ENCODE measurements at places on chromosomes 12 and 14.

GRCh38 chr14:94423453-94424056 lies 29.0 kb downstream of the SERPINA11 start:
- peak; percentile 3 for DNase-seq

GRCh38 chr12:72269491-72269890 lies 2.7 kb upstream of the TRHDE start:
- DNase-seq, result no peak

GRCh38 chr12:57604992-57605810 lies 577 bp downstream of the DTX3 start:
- DNase-seq, result no peak

DNA sequence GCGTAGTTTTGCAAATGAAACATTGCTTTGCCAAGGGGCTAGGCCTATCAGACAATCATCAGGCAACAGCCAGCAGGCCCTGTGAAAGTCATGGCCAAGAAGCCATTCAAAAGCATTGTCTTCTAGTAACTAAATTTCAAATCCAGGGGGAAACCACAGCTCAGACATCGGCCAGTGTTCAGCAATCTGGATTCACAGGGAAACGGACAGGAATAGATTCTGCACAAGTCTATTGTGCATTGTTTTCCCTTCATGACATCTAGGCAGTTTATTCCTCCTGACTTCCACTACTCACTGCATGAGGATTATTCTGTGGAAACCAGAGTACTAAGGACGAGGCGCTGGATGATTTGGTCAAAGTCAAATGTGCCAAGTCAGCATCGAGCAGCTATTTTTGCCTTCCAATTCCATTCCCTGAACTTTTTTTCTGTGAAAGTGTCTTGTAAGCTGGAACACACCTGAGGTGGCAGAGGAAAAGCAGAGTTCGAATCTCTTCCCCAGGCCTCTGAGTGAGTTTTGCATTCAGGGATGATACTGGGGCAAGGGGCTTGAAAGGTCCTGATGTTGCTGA lies 75.4 kb downstream of the VCPKMT start:
- DNase-seq, result no peak

DNA sequence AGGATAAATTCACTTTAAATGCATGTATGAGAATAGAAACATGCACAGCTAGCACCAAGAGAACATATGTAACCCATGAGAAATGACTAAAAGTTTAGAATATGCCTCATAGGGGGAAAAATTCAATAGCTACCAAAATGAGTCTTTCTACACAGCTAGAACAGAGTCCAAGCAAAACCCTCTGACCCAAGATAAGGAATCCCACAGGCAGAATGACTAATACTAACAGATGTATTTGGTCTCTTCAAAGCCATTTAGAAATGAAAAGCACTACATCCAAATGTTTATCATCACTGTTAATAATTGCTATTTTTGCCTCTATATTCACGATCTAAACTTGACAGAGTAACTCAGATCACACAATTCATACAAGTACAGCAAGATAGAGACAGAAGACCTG lies 44.0 kb downstream of the KICS2 start:
- no peak for DNase-seq

DNA sequence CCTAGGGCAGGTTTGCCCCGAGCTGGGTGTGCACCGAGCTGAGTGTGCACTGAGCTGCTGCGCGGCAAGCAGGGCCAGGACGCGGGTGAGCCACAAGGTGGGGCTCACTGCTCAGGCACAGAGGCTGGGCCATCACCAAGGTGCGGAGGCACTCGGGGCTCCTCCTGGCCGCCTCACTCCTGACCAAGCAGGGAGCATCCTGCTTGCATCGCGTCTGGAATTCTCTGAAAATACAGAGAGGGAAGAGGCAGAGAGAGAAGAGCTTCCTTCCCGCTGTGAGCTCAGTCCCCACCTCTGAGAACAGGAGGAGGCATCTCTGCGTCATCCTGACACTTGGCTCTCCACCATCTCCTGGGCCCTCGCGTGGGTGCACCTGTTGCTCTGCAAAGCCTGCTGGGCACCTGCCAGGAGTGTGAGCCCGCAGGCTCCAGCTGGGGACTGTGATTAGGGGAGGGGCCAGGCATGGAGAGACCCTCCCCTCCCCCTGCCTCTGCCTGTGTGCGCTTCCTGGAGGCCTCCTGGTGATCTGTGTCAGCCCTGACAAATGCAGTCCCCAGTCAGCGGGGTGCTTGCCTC lies 116.3 kb downstream of the GLT1D1 start:
- DNase-seq, result no peak

DNA sequence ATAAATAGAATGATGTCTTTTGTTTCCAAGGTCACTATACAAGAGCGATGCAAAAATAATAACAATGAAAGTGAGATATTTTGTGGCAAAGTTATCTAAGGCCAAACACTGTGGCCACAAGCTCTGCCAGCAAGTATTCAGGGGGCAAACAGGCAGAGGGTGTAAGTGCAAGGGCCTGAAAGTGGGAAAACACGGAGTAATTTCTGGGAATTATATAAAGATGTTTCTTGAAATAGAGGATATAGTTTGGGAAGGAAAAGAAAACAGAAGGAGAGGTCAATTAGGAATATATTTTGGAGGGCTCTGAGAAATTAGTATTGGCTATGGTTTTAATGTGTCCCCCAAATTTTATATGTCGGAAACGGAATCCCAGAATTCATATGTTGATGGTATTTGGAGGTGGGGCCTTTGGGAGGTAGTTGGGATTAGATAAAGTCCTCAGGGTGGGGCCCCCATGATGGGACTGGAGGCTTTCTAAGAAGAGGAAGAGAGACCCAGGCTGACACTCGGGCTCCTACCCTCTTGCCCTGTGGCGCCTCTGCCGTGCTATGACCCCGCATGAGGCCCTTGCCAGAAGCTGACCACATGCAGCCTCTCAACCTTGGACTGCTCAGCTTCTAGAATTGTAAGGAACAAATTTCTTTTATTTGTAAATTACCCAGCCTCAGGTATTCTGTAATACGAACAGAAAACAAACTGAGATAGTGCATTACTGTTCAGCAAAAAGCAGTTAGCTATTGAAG lies 60.0 kb downstream of the LLPH start:
- DNase-seq, result no peak

- no peak for DNase-seq
Measured at GRCh38 chr14:102424520-102424919, 61.8 kb downstream of the TECPR2 start.

DNA sequence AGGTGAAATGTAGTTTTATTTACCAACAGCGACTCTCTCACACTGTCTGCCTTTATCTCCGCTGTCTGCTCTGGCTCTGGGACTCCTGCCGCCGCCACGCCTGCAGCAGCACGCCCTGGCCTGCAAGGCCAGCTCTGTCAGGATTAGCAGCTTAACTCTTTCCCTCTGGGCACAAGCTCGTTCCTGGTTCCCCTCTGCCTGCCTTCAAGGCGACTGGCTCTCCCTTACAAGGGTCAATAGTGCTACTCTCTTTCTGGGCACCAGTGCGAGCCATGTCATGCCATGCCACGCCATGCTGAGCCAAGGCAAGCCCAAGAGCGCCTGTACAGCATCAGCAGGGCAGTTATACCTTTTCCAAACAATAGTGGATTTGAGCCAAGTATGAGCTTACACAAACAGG lies 3.6 kb upstream of the CLEC2B start:
- DNase-seq, result no peak

GRCh38 chr14:31659278-31659677 lies 98.1 kb downstream of the NUBPL start:
- no peak for DNase-seq

- DNase-seq, result no peak
Measured at GRCh38 chr12:119325813-119326212, 8.7 kb upstream of the CCDC60 start.

- no peak for DNase-seq
Measured at GRCh38 chr12:104250366-104251125, 35.0 kb downstream of the TXNRD1 start.

- DNase-seq, result no peak
Measured at GRCh38 chr12:46657453-46658411, 168.1 kb downstream of the SLC38A4 start.

DNA sequence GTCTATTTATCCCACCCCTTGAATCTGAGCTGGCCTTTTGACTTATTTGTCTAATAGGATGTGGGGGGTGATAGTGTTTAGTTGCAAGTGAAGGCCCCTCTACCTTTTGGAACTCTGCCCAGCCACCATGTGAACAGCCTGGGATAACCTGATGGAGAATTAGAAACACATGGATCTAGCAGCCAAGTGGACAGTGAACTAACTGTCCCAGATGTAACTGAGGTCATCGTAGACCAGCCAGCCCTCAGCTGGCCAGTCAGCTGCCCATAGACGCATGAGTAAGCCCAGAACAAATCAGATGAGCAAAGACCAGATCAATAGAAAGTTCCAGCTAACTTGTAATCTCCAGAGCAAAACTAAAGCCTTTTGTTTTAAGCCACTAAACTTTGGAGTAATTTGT lies 19.0 kb downstream of the KLRB1 start:
- DNase-seq, result no peak

DNA sequence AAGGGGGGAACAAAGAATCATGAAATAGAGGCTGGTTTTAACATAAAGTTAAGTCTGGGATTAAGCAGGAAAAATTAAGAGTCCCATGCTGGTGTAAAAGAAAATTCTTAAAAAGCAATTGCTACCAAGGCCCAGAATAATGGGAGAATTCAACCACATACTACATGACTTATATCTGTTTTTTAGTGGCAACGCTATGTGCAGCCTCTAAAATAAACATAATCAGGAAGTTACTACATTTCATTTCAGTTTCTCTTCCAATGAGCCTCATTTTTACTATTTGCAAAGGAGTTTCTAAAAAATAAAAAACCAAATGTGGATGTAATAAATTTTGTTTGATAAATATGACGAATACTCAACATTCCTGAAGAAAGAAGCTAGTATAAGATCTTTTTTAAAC lies 58.1 kb downstream of the CPNE8 start:
- DNase-seq, result no peak

- DNase-seq, result no peak
Measured at GRCh38 chr14:74348241-74348734, at the start of gene VRTN. VRTN (plus strand) TSS chr14:74348471; CDS start chr14:74356784, 8,313 bp downstream.

- no peak for DNase-seq
Measured at GRCh38 chr12:73935817-73936216, 601.8 kb upstream of the ATXN7L3B start.

GRCh38 chr12:11652351-11653040 lies 3.0 kb downstream of the ETV6 start:
- DNase-seq, result no peak

- no peak for DNase-seq
Measured at GRCh38 chr12:98060411-98060810, 455.0 kb upstream of the TMPO start.

GRCh38 chr12:78398750-78399149 lies 465.8 kb upstream of the SYT1 start:
- no peak for DNase-seq

- DNase-seq, result no peak
Measured at GRCh38 chr12:27592548-27592947, 68.5 kb downstream of the PPFIBP1 start.

DNA sequence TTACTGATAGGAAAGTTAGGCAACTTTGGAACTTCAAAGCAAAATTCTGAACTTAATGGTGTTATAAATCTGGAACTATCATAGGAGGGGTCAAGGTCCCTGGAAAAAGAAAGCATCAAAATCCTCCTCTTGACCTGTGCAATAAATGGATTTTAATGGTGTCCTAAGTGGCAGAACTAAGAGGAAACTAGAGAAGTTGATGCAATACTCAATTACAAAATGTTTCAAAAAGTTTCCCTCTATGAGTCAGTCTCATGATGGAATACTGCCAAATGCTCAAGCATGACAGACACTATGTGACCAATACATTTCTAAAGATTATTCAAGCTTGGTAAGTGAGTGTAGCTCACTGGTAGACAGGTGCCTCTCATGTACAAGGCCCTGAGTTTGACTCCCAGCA lies 47.7 kb upstream of the ERGIC2 start:
- no peak for DNase-seq

GRCh38 chr12:104219908-104220404 lies 4.4 kb downstream of the TXNRD1 start:
- DNase-seq, result no peak

- DNase-seq, result peak; percentile 43
Measured at GRCh38 chr12:34218193-34219045, 196.1 kb downstream of the ALG10 start.

GRCh38 chr14:87691042-87691881 lies 301.7 kb downstream of the GALC start:
- DNase-seq, result no peak

DNA sequence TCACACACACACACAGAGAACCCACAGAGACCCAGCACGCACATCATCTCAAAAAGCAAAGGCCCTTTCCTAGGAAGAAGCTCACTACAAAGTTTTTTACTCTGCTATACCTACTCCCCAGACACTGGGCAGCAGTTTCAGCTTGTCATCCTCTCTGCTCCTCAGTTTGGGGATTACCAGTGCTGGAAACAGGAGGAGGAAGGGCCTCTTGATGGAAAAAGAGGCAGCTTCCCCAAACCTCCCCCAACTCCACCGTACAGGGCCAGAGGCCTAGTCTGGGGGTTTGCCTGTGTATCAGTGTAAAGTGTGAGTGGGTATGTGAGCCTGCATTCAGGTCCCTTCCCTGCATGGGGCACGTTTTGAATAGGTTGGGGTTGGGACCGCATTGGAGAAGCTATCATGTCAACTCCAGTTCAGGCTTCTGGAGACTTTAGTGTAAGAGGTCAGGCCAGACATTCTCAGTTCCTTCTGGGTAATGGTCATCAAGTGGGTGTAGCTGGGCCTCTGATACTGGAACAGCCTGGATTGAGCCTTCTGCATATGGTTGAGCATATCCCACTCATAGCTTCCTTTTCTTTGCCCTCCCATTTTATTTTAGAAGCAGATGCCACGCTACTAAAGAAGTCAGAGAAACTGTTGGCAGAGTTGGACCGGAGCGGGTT lies 1.2 kb downstream of the REM2 start:
- no peak for DNase-seq

DNA sequence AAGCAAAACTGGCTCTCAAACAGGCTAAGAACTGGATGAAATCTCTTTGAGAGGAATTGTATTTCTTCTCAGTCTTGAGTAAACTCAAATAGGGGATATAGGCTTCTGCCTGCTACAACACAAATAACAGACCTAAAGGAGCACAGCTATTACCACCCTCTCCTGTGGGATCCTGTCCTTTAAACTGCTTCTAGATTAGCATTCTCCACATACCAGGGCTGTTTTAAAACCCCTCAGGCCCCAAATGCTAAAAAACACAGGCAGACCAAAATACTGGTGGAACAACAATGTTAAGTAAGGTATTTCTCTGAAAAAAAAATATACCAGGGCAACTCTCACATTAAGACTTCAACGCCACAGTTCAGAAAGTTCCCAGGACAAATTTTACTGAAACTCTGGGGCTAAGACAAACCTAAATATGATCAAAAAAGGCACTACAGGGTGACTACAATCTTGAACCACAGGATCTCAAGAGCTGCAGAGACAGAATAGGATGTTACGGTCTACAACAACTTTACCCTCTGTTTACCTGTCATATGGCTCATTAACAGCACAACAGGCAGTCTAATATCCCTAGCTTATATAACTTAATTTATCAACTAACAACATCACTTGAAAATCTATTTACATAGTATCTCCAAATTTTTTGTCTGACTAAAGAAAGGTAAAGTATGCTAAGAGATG lies 7.2 kb downstream of the CPNE8 start:
- no peak for DNase-seq

DNA sequence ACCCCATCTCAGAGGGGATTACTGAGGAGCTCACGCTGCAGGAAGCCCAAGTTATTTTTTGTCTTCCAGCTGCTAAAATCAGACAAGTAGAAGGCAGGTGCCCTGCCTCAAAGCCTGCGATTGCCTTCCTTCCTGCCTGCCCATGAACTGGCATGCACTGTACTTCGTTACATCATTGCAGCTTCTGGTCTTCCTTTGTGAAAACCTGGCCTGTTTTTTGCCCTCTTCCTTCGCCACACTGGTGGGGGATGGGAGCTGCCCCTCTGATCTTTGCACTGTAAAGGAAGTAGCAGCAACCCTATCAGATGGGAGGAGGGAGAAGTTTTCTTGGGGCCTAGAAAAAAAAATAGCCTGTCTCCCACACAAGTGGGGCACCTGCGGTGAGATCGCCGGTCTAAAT lies 1098.7 kb downstream of the BCL11B start:
- no peak for DNase-seq

Measured in stimulated activated CD8-positive, alpha-beta memory T cell treated with anti-CD3 and anti-CD28 coated beads, Interleukin-15, amount 100 ng/mL, for 4 hours (primary cell).